NCI-H69 (cell line): ENCODE measurements at places on chromosomes 12 and 14.

DNA sequence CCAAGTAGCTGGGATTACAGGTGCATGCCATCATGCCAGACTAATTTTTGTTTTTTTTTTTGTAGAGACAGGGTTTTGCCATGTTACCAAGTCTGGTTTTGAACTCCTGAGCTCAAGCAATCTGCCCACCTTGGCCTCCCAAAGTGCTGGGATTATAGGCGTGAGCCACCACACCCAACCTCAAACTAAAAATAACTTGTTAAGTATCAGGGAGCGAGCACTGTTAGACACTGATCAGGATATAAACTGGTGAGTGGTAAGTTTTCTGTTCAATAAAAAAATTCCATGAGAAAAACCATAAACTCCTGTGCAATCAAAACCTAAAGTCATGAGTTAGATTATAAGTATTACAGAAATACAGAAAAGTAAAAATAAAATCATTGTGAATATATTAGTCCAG, 44.6 kb upstream of the SYCP3 start:
- no peak for DNase-seq

DNA sequence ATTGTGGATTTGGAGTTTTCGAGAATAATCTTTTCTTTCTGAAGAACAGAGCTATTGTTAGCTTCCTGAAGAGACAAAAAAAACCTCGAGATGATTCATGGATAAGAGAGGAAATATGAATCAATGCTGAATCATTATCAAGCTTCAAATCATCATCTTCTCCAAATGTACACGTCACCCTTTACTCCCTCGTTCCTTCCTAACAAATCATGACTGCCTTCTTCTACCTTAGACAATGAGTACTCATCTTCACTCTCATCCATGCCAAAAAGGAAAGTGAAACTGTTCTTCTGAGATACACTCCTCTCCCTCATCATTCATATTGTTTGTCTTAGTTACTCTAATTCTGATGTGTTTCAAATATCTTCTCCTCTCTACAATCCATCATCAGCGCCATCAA, 1115.8 kb upstream of the ATXN7L3B start:
- no peak for DNase-seq

GRCh38 chr12:115411121-115411520, 727.1 kb upstream of the TBX3 start:
- no peak for DNase-seq

DNA sequence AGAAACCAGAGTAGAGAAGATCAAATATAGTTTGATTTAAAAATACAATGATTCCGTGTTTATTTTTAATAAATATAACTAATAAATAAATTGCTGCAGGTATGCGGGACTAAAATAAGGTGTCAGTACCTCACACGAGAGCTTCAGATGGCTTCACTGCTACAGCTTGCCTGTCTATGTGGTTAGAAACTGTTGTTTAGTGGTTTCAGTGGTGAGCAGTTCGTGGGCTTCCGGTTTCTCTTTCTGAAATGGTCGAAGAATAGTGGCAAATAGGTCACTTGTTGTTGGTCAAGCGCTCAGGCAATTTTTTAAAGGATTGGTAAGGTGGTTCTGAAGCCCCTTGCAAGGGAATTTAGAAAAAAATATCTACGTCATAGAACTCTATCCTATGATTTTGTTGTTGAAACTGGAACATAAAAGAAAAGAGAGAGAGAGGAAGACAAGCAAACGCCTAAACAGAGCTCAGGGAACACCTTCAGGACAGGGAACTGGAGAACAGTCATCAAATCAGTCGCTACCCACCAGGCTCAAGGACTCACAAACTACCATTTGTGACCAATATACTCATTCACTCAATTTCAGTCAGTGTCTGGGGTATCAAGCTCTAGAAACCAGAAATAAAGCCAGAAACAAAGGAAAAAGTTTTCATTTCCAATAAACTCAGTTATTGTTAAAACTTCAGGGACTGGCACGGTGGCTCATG, 31.3 kb downstream of the GABARAPL1 start:
- no peak for DNase-seq

DNA sequence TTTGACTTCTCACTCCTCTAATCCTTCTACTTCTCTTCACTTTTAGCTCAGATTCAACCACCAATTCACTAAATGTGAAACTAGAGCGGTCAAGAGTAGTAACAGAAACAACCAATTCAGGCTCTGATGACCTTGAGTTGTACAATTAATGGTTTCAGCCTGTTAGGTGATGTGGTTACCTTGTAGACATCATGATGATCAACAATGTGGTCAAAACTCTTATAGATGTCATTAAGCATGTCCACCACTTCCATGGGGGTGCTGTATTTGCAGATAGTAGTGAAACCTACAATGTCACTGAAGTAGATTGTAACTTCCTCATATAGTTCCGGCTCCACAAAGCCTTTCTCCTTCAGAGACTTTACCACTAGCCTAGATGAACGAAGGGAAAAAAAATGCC, 54.1 kb upstream of the PLBD1 start:
- DNase-seq: no peak

GRCh38 chr12:3097836-3098235, 20.7 kb downstream of the TSPAN9 start:
- DNase-seq: peak; percentile 51

DNA sequence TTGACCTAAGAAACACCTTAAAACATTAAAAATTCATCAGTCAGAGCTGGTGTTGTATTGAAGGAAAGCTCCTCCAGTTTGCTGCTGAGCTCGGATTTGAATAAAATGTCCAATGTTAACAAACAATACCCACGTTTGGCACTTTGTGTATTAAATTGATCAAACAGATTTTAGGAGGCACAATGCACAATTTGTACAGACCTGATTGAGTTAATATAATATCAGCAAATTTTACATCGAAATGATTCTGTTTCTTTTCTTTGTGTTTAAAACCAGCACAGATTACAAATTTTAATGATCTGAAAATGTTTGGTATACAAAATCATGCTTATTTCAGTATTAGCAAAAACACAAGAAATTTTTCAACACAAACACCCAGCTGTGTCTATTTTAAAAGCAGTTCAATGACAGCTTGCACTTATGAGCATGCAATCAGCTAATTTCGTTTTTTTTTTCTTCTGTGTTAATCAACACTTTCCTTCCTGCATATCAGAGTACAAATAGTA, 2.8 kb upstream of the FOXG1 start:
- no peak for DNase-seq

DNA sequence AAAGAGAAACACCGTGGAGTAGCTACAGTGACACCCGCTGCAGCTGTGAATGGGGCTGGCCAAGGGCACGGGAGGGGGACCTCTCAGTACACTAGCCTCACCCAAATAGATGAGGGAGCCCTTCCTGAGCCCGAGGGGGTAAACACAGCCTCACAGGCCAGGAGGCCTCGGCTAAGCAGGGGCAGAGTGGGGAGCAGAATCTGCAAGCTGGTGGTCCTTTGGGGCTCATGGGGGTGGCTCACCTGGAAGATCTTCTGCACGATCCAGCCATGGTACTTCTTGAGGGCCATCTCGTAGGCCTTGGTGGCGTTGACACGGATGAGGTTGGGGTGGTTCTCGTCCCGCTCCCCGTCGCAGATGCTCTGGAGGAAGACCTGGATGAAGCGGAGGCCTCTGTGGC, 22.2 kb upstream of the TRPV4 start:
- DNase-seq: no peak

DNA sequence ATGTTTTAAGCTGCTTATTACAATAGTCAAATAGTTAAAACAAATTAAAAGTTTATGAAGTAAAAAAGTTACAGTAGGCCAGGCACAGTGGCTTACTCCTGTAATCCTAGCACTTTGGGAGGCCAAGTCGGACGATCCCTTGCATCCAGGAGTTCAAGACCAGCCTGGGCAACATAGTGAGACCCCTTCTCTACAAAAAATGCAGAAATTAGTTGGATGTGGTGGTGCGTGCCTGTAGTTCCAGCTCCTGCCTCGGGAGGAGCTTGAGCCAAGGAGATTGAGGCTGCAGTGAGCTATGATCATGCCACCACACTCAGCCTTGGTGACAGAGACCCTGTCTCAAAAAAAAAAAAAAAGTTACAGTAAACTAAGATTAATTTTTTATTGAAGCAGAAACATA, 142.6 kb downstream of the MIPOL1 start:
- DNase-seq: peak; percentile 26

DNA sequence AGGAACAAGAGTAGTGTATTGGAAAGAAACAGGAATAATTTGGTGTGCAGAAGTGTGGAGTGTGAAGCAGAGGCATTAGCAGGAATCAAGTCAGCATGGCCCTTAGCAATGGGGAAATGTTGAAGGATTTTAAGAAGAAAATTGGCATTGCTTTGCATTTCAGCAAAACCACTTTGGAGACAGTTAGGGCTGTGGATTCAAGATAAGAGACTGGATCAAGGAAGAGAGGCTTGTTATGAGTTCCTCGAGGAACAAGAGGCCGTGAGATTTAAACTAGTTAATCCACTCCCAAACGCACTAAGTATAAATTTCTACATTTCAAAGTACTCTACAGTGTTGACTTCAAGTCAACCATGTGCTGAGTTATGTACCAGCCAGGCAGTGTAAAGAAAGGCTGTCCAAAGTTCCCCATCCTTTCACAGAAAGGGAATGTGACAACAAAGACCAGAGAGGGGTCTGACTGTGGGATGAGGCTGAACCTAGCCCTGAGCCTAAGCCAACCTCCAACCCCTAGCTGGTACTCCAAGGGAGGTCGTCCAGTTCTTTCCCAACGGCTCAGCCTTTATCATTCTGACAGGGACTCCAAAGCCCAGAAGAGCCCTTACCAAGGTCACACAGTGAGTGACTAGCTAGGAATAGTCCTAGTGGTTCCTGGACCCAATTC, 91.2 kb upstream of the BMP4 start:
- no peak for DNase-seq

DNA sequence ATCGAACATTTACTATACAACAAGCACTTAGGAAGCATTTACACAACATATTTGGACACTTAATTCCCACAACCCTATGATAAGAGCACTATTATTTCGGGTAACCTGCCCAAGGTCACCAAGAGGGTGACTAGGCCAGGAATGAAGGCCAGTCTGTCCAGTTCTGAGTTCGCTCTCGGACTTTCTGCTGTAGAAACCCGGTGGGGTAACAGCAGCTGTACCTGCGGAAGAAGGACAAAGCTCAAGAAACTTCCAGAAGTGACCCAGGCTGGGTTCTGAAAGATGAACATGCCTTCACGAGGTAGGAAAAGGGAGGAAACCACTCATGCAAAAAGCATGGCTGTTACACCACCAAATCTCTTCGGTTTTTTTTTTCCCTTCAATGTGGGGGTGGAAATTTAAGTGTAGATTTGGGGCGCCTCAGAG, 10.8 kb downstream of the PLA2G1B start:
- peak; percentile 57 for DNase-seq

- no peak for DNase-seq
Observed at GRCh38 chr14:104516906-104517305, 62.7 kb upstream of the C14orf180 start.

- no peak for DNase-seq
Observed at GRCh38 chr12:11827091-11828061, 177.9 kb downstream of the ETV6 start.

DNA sequence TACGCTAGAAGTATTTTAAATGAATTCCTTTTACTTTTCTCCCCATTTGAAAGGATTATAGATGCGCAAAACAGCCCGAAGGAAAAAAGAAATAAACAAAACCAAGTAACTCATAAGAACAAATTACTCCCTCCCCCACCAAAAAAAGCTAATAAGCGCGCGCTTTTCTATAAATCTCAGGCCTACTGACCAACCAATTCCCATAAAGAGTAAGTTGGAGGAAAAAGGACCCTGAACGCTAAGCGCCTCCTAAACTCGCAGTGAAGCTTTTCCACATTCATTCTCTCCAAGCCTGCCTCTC, 588 bp downstream of the MBIP start:
- DNase-seq: no peak

DNA sequence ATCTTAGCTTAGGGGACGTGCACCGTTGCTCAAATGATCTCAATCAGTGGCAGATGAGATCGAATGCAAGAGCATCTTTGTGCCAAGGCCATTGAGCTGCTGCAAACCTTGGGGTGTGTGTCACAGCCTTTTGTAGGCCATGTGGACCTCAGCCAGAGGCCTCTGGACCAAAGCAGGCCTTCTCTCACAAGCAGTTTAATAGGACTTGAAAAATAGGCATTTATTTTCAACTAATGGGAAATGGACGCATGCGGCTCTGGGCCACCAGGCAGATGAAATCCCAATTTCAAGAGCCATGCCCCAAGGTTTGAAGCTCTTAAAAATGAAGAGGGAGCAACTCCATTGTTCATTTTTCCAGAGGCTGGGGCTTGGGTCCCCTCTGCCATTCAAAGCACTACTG, 87.3 kb downstream of the TTC7B start:
- DNase-seq: no peak

GRCh38 chr14:81400202-81400678, at the start of gene STON2:
Gene STON2 (minus strand): TSS chr14:81400324. CDS start chr14:81398382, 1,942 bp downstream.
- DNase-seq: peak; percentile 78

GRCh38 chr14:90034835-90035525, 26.8 kb upstream of the KCNK13 start:
- no peak for DNase-seq

- no peak for DNase-seq
Observed at GRCh38 chr12:131749618-131750315, 38.9 kb downstream of the SFSWAP start.

GRCh38 chr12:72647139-72647538, 375.0 kb downstream of the TRHDE start:
- DNase-seq: no peak

- DNase-seq: no peak
Observed at GRCh38 chr14:25389948-25390347, 340.0 kb upstream of the STXBP6 start.

- DNase-seq: peak; percentile 19
Observed at GRCh38 chr12:74066476-74066875, 471.2 kb upstream of the ATXN7L3B start.

- DNase-seq: peak; percentile 62
Observed at GRCh38 chr12:108881953-108882352, 2.1 kb downstream of the DAO start.

- peak; percentile 74 for DNase-seq
Observed at GRCh38 chr12:45168976-45169375, 46.9 kb upstream of the ANO6 start.

GRCh38 chr14:91387169-91387835, 30.3 kb downstream of the CCDC88C start:
- DNase-seq: peak; percentile 89

DNA sequence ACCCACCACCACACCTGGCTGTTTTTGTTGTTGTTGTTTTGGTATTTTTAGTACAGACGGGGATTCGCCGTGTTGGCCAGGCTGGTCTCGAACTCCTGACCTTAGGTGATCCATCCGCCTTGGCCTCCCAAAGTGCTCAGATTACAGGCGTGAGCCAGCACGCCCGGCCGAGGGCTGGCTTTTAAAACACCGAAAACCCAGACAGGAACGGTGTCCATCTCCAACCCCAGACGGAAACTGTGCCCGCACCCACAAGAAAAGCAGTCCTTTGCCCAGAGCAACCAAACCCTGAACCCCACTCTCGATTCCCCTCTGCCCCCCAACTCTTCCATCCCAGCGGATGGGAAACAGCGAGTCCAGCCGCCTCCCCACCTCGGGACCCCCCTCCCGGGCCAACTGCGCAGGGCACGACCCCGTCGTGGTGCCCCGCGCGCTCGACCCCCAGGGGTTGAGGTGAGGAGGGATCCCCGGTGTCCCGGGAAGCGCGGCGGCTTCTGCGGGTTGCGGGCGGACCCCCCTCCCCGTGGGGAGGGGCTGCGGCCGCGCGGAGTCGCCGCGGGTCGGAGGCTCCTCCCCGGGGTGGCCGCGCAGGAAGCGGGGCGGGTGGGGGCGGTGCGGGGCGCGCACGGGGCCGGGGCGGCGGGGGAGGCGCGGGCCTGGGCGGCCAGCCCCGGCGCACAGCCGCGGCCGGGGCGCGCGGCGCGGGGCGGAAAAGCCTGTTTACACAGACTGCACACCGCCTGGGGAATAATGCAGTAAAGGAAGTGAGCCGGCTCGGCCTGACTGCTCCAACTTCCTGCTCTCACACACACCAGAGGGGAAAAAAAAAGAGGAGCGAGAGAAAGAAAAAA, at the start of gene ELK3:
ELK3 (plus strand) TSS at position 651 of the 851 bp plus-strand sequence.
- peak; percentile 94 for DNase-seq
